ENCODE measurements at places on chromosomes 1 and 21.

DNA sequence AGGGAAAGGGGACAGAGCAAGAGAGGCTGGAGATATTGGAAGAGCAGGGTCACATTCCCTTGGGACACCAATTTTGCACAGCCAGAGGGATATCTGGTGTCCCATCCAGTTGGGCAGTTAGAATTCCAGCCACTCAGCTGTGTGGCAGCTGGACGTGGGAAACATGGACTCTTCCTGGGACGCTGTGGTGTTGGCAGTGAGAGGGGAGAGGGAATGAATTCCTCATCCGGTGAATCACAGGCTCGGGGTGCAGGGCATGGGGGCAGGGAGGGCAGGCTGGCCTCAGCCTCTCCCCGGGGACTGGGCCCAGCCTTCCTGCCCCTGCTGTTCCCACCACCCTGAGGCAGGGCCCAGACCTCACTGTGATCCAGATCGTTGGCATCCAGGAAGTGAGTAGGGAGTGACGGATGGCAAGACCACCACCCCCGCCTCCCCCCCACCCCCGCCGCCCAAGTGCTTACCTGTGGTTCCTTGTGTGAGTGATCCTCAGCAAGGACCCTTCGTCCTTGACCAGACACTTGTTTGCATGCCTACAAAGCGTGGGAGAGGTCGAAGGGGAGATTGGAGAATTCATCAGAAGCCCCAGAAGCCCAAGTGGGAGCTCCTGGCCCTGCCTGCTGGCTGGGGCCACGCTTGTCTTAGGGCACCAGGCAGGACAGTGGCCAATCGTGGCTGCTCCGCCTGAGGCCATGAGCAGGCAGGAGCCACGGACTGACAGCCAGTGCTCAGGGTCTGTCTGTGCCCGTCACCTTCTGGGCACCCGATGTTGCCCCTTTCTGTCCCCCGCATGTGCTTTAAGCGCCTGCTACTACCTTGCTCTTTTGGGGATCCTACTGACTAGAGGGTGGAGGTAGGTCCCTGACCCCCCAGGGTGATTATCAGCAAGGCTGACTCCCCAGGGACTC is 8.7 kb downstream of the WNT3A start:
- DNase-seq = no peak

GRCh38 chr1:216186816-216187215 is 236.4 kb downstream of the USH2A start:
- DNase-seq = no peak

GRCh38 chr1:228092342-228093049 is 10.0 kb downstream of the ARF1 start:
- no peak for DNase-seq

- DNase-seq = no peak
These were observed 135.1 kb upstream of the PTGFR start for GRCh38 chr1:78355656-78356055.

DNA sequence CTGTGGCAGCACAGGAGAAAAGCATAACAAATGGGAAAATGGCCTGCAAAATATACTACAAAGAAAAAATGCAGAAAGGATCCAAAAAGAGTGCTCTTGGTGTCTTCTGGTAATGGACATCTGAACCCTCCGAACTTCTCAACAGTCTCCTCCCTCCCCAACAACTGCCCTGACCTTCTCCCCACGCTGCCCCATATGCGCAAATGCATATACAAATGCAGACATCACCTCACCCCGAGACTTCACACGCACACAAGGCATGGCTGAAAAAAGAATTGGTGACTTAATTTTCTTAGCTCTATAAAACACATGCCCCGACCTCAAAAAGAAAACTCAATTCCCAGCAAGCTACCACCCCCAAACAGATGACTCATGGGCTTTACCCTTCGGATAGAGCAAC is 8.4 kb downstream of the KCND3 start:
- DNase-seq = no peak

DNA sequence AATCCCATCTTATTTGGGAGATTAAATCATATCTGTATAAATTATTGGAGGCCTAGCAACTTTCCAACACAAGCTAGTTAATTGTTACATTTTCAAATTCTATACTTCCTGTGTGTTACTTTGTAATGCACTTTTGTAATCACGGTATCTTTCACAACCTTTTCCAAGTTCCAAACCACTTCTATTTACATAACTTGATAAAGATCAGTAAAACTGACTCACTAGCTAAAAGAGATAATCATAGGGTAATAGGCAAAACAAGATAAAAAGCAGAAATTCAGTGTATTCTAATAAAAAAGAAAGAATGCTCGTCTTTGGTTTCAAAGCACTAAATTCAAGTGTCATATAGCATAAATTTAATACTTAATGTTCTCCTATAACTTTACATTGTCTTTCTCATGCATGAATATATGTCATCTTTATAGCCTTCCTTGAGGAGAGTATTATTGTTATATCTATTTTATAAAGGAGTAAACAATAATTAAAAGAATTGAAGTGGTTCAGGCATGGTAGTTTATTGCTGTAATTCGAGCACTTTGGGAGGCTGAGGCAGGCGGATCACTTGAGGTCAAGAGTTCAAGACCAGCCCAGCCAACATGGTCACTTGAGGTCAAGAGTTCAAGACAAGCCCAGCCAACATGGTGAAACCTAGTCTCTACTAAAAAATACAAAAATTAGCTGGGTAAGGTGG is 66.4 kb downstream of the RGS13 start:
- no peak for DNase-seq

DNA sequence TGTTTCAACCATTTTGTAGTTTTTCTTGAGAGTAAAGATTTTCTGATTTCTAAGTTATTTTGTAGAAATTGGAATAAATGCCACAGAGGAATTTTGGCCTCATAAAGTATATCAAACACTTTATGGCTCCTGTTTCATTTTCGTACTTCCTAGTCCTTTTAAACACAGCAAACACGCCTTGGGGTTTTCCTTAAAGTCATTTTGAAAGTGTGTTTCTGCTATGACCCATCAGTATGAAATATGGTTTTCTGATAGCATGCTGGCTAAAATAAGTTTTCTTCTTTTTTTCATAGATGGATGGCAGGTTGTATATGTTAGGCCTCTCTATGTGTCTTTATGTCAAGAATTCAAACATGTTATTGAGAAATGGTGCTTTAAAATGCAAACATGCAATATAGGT is 940.1 kb upstream of the TMPRSS15 start:
- DNase-seq = no peak

- DNase-seq = no peak
These were observed 27.3 kb upstream of the LAMC1 start for GRCh38 chr1:182995894-182996293.

DNA sequence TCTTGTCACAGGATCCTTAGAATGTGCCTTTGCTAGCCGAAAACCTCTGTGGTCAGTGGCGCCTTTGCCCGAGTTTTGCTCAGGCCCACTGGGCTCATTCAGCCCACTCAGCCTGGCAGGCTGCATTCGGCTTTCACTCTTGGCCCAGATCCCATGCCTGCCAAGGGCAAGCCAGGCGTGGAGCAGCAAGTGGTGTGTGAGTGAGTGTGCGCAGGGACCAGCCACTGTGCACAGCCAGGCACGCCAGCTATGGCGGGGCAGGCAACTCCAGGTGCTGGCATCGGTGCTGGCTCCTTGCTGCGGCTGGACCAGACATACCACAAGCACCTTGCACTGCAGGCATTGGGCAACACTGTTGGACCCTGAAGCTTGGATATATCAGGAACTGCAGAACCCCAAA is 1145.1 kb upstream of the NCAM2 start:
- DNase-seq = no peak

DNA sequence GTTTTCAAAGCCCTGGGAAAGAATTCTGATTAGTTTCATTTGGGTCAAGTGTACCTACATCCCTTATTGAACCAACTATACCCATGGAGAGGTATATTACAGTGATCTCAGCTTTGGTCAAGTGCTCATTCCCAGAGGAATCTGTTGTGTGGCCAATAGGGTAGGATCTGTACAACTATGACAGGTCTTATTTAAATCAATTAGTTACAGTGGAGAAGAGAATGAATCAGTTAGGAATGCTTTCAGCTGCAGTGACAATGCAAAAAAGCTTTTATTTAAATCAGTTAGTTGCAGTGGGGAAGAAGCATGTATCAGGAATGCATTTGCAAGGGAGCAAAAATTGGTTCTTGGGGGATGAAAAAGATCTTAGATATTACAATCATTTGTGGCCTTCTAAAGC is 119.0 kb downstream of the FGGY start:
- no peak for DNase-seq

DNA sequence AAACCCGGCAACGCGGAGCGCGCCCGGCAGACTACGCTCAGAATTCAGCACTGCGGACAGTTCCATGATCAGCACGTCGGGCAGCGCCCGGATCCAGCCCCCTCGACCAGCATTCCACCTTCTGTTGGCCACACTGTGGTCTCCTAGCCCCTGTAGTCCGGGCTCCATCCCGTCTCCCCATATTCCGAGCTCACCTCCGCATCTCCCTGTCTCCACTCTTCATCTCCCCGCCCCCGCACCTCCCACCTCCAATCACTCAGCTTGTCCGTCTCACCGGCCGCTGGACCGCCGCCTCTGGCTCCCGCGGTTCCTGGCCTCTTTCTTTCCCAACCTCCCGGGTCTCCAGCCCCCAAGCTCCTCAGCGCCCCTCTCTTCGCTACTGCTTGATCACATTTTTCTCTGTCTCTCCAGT is 500 bp downstream of the EPHA10 start:
- peak; percentile 64 for DNase-seq

- DNase-seq = no peak
These were observed 35.5 kb downstream of the COQ8A start for GRCh38 chr1:226975259-226976250.

DNA sequence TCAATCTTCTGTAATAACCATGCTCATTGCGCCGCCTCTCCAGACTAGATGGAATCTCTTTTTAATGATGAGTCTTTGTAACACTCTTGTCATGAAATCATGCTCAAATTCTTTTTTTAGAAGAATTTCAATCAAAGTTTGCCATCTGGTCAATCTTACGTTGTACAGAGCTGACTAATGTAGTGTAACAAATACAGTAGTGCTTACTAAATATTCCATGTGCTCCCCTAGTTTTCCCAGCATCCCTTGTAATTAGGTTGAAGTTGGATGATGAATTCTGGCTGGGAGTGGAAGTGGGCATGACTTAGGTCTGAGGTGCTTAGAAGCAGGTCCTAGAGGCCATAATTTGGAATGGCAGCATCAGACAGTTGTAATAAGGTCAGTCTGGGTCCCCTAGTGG is 309.1 kb upstream of the SNX7 start:
- no peak for DNase-seq

DNA sequence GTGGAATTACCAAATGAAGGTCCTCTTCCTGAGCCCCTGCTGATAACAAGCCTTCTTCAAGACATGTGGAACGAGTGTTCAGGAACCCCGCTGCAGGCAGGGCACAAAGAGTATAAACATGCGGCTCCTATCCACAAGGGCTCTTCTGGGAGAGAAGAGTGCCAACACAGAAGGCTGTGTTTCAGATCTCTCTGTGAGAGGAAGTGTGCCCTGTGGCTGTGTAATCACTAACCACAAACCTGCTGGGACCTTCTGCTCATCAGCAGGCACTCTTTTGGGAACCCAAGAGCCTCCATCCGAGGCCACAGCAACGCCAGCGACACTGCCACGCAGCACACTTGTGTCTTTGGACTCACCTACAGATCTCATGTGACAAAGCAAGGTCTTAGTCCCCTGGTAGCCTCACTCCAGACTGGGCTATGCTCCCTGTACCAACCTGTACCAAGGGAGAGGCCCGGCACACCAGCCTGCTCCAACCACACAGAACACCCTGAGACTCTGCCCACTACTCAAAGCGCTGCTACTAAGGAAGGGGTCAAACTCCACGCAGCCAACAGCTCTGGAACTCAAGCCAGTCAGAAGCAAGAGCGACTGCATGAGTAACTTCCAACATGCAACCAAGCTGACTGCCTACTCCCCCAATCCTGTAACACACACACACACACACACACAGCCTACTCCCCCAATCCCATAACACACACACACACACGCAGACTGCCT is 7.8 kb downstream of the PTTG1IP start:
- no peak for DNase-seq

- DNase-seq = peak; percentile 83
These were observed 86.4 kb upstream of the CACYBP start for GRCh38 chr1:174913225-174913903.

GRCh38 chr1:171180670-171181069 is 4.4 kb upstream of the FMO2 start:
- DNase-seq = no peak

- peak; percentile 84 for DNase-seq
These were observed 126.2 kb upstream of the CD34 start for GRCh38 chr1:208036918-208037766.

DNA sequence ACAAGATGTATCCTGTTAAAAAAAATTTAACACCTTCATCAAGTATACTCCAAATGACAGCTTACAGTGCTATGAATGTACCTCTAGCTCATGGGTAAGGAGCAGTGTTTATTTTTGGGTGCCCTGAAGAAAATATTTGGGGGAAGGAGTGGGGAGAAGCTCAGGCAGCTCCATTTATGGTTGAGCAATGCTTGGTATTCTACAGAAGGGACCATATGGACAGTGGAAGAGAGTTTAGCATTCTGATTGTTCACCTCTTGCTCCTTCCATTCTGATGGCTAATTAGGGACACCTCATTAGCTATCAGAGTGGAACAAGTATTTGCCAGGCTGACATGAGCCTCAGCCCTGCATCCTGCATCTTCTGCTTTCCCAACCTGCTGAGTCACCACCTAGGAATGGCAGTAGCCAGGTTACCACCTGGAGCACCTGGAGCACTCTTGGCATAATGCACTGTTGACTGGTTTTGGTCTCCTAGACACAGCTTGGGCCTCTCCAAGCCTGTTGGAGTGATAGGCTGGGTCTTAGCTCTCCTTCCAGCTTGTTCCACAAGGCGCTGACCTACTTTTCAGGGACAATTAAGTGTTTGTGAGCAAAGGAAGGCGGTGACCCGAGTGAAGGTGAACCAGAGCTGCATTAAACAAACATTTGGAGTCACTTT is 62.0 kb upstream of the MACF1 start:
- DNase-seq = no peak

- no peak for DNase-seq
These were observed 39.5 kb downstream of the PIK3CD start for GRCh38 chr1:9691108-9691445.

- DNase-seq = peak; percentile 21
These were observed 46.7 kb downstream of the CLDN14 start for GRCh38 chr21:36433059-36433709.

DNA sequence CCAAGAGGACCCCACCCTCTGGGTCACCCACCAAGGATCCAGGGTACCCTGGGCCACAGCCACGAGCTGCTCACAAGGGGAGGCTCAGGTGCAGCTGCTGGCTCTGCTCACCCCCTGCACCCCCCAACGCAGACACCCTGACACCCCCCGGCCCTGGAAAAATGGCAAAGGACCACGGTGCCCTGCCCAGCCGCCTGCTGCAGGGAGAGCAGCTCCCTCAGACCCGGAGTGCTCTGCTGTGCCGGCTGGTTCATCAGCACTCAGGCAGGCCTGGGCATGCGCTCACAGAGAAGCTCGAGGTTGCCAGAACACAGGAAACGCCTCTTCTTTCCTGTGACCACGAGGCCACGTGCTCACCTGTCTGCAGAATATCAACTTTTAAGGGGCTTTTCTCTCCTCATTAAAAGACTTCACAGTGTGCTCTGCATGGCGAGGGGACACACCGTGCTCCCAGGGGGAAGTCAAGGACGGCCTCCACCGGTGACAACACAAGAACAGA is 4.3 kb upstream of the C1QTNF12 start:
- no peak for DNase-seq
